Stimulated activated CD4-positive, alpha-beta T cell treated with anti-CD3 and anti-CD28 coated beads, Interleukin-1b, Interleukin-23, amount 100 ng/mL, for 1 hour (primary cell): ENCODE measurements at places on chromosomes 6 and 20.
A peak's percentile ranks its signal among the peaks of the same experiment; 100 is the strongest.

DNA sequence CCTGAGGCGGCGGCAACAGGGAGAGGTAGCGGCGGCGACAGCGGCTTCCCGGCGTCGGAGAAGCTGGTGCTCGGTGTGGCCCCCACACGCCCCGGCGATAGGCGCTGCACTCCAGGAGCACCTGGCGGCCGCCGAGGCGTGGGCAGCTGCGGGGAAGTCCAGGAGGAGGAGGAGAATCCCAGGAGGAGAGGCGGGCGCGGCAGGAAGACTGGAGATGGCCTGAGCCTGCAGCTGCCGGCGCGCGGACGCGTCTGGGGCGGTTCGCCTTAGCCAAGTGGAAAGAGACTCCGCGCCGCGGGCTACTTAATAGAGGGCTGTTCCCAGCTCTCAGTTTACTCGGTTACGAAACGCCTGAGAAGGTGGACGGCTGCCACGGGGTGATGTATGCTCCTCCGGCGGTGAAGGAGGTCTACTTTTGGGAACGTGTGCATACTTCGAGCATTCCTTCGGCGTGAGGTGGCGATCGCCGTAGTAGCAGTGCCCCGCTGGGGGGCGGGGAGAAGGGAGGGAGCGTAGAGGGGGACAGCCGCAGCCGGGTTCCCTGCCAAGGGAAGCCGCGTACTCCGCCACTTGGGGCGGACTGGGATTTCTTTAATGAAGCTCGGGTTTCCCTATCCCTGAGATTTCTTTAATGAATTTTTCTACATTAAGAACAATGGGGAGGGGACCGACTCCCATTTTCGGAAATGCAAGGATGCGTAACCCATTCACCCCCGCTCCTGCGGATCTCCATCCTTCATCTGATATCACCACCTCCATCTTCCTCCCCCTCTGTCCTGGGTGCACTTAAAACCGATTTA, at the start of gene COL12A1:
Gene COL12A1 (minus strand): TSS at position 278 of the 800 bp plus-strand sequence. CDS start 3,261 bp downstream, outside the sequence.
- no peak for DNase-seq

DNA sequence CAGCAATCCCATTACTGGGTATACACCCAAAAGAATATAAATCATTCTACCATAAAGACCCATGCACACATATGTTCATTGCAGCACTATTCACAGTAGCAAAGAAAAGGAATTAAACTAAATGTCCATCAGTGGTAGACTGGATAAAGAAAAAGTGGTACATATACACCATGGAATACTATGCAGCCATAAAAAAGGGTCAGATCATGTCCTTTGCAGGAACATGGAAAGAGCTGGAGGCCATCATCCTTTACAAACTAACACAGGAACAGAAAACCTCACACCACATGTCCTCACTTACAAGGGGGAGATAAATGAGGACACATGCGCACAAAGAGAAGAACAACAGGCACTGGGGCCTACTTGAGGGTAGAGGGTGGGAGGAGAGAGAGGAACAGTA, 60.9 kb downstream of the DCDC2 start:
- DNase-seq = no peak

GRCh38 chr6:14766391-14766994, 479.4 kb upstream of the JARID2 start:
- no peak for DNase-seq

DNA sequence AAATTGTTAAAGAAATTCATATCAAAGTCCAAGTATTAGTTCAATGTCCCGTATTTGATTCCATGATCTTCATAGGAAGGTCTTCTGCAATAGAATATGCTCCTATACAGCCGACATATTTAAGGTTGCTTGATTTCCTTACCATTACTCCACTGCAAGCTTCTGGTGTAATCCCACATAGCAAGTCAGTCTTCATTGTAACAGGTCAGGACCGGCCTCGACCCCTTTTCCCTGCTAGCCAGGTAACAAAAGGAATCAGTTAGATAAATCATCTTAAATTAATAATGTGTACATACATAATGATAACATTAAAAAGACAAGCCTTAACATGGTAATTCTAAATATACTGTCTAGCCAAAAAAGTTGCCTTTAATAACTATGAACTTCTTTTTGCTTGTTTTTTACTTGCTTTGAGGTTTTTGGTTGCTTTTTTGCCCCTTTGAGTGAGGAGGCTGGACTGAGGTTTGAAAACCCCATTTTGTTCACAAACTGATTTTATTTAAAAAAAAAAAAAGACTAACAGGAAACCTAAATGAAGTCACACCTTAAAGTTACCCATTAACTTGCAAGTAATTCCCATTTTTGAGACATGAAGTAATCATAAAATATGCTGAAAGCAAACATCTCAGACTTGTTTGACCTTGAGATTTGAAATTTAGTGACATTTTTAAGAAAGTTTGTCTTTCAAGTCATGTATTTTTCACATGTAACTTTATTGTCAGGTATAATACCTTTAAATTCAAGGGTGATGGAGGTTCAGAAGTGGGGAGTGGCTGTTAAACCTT, 19.2 kb upstream of the SNX14 start:
- no peak for DNase-seq

GRCh38 chr6:37646986-37647764, 50.5 kb downstream of the MDGA1 start:
- no peak for DNase-seq

GRCh38 chr20:62595491-62595890, 46.8 kb upstream of the SLCO4A1 start:
- DNase-seq = no peak

DNA sequence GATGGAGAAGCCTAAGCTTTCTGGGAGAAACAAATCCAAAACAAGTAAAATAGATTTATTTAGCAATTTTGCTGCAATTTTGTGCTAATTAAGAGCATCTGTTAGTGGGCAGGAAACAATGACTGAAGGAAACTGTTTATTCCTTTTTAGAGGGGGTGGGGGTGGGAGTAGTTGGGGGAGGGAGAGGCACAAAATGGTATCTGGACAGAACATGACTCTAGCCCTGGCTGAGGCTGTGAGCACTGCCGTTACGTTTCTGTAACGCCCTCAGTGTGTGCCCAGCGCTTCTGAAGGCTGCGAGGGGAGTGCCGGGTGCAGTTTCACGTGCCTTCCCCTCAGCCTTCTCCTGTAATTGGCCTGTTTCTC, 28.8 kb downstream of the METTL24 start:
- DNase-seq = no peak

DNA sequence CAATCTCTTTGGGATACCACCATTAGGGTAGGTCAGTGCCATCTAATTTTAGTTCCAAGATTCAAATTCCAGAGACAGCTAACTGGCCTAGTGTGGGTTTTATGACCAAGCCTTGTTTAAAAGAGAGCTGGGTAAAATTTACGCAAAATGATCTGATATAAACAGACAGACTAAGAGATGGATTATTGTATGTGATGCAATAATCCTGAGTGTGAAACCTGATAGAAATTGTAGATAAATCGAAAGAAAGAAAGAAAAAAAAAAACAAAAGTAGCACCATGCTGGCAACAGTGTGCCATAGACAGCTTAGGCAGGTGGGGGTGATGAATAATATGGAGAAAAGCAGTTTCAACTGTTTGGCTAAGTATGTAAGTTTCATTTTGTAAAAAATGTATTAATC, 2.9 kb downstream of the ZNF184 start:
- DNase-seq = no peak

DNA sequence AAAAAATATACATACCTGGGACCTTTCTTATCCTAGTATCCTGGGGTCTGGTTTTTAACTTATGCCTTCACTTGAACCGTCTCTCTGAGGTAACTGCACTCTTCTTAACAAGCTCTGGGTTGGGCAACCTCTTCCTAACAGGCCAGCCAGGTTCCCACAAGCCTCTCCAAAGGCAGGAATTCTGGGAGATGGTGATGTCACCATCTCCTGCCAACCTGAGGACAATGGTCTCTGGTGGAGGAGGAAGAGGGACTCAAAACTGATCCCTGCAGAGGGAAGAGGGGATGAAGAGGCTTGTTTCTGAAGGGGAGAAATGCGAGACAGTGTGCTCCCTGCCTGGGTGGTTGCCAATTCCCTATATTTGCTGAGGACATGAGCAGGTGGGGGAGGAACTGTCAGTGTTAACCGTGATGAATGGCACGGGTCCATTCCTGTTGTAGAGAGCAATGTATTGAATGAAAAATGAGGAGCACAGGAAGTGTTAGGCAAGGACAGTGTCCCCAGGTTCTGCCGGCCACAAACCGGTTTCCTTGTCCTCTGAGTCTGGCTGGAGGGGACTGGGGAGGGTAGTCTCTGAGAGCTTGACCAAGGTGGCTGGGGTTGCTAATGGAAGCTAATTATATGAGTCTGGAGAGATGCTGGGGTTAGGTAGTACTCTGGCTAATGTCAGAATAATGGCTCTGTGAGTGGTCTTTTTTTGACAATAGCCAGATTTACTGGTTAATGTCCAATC, 95.5 kb downstream of the KCNB1 start:
- no peak for DNase-seq

- DNase-seq = no peak
Measured at GRCh38 chr6:117441824-117442264, 16.1 kb upstream of the ROS1 start.

GRCh38 chr6:135030056-135030473, 24.6 kb downstream of the HBS1L start:
- no peak for DNase-seq

DNA sequence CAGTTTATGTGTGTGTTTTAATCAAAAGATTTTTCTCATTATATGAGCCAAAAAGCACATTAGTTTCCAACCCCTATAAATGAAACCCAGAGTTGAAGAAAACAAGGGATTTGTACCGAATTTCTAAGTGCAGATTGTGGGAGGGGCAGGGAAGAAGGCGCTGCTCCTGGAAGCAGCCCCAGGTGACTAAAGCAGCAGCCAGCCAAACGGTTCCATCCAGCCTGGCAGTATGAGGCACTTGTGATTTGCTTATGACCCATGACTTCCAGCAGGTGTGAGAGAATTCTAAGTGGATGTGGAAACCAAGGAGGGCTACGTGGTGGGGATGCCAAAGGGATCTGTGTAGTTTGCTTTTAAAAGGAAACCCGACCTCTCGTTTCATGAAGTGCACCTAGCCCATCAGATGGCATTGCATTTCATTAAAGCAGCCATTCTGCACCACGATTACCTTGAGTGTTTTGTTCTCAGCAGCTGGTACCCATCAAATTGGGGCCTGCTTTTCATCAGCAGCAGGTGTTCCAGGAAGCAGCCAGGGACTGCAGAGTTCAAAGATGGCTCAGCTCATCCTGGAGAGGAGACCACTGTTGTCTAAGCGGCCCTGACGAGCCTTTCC, 79.1 kb downstream of the DTD1 start:
- DNase-seq = no peak

DNA sequence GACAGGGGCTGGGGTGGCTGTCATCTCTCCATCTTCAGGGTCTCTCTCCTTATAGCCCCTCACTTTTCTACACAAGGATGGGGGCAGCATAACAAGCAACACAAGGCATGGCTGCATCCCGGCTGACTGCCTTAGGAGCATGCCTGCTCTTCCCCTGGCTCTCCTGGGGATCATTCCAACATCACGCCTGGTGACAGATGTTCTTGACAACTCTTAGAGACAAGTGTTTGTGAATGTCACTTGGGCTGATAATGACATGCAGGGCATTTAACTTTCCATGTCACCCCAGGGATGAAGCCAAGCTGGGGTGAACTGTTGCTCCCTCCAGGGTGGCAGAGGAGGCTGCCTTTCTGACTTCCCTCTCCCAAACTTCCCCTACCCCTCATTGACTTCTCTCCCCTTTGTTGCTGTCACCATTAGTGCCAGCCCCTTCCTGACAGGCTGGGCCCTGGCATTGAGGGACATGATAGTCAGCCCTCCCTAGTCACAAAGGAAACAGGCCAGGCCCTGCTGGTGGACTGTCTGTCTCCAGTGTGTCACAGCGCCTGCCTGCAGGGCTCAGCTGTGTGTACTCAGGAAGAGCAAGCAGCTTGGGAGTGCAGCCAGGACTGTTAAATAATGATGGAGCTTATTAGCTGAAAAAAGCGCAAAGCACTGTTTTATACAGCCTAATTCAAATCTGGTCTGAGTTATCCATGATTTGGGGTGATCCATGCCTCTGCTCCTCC, 161.8 kb downstream of the LRFN2 start:
- no peak for DNase-seq

DNA sequence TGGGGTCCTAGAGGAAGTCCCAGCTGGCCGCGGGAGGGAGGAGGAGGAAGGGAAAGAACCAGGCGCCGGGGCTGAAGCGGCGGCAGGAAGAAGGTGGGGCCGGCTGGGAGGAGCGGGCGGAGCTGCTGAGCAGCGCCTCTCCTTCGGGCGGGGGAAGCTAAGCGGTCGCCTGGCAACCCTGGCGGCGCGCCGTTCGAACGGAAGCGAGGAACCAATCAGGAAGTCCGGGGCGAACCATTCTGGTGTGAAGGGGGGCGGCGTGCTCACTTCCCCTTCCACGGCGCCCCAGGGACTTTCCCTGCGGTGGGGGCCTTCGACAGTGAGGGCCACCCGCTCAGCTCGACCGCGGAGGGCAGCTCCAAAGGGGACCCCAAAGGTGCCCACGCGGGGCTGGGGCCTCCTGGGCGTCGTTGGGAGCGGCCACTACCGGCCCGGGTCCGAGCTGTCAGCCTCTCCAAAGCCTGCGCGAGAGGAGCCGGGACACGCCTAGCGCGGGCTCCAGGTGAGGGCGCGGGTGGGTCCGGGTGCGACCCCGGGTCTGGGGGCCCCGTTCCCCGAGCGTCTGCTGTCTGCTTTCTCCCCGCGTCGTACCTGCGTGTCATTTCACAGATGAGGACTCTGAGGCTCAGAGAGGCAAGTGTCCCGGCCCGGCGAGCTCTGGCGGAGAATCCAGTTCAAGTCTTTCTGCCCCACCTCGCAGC, at the start of gene FAM110A:
Gene FAM110A (plus strand): TSS at position 266 of the 701 bp plus-strand sequence. CDS start 11,090 bp downstream, outside the sequence.
- DNase-seq = peak; percentile 91

DNA sequence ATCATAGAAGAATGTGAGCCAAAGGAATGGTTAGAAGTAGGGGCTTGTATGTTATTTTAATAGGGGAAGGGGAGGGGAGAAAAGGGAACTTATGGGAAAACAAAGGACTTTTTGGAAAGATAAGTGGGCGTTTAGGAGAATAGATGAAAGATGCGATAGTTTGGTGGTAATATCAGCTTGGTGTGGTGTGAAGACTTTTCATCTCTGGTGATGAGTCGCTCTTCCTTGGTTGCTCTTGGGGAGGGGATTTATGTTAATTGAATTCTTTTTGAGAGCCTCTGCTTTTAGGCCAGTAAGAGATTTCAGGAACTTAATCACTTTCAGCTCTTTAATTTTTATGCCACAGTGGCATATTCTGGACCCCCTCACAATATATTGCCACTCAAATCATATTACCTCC, 10.8 kb downstream of the HECA start:
- DNase-seq = no peak

- DNase-seq = no peak
Measured at GRCh38 chr20:63766695-63767426, 27.3 kb downstream of the SLC2A4RG start.

DNA sequence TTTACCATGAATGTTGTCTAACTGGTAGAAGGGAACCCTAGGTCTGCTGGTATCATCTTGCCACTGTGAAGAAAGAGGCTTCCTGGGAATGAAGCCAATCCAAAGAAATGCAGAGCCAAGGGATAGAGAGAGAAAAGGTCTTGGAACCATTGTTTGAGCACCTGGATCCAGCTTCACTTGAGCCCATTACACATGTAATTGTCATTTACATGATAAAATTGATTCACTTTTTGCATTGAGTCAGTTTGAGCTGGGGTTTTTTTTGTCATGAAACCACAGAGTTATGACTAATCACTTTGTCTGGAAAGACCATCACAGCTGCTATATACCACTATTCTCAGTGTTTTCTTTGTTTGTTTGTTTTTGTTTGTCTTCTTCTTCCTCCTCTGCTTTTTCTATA, 112.3 kb downstream of the CBLN4 start:
- no peak for DNase-seq
